ENCODE measurements at places on chromosomes 3 and 15.
A peak's percentile ranks its signal among the peaks of the same experiment; 100 is the strongest.

- peak; percentile 37 for DNase-seq
These were observed 11.1 kb downstream of the DCUN1D1 start for GRCh38 chr3:182969277-182969676.

DNA sequence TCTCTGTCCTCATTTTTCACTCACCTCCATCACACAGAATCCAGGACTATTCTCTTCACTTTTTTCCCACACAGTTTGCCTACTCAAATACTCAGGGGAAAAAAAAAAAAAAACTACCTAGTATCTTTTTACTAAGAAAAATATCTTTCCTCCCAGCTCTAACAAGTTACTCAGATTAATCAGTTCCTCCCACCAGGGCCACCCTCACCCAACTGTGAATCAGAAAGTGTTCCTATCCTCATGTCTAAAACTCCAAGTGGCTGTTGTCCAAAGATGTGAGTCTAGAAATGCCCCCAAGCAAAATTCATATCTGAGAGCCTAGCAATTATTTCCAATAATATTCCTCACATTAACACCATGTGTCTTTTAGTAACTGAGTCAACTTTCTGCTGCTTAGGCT, 268.0 kb downstream of the ERC2 start:
- DNase-seq = no peak

- no peak for DNase-seq
These were observed 755 bp downstream of the PTPN9 start for GRCh38 chr15:75578173-75578947.

DNA sequence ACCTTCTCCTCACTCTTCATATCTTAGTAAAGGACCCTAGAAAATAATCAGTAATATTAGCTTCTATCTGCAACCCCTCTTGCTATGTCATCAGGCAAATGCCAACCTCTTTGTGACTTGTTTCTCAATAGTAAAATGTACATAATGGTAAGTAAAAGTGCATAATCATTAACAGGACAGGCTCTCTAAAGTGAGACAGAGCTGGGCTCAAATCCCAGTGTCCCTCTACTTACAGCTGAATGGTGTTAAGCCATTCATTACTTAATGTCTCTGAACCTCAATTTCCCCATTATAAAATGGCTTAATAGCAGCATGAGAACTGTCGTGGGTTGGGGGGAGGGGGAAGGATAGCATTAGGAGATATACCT, 62.6 kb upstream of the ATP11B start:
- DNase-seq = no peak

DNA sequence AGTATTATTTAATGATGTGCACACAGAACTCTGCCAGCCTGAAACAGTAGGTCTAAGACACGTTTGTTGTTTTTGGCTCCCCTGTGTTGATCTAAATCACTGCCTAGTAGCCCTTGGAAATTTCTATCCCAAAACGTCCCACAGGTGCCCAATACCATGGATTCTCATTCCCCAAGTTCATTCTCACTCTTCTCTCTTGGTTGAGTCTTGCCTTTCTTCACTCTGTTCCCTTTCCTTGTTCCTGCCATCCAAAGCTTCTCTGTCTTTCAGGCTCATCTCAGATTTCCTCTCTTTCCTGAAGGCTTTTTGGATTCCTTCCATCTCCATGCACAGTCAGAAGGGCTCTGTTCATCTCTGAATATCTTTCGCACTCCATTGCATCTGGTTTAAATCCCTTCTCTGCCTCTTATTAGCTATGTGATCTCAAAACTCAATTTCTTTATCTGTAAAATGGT, 54.2 kb downstream of the PPARG start:
- DNase-seq = no peak

DNA sequence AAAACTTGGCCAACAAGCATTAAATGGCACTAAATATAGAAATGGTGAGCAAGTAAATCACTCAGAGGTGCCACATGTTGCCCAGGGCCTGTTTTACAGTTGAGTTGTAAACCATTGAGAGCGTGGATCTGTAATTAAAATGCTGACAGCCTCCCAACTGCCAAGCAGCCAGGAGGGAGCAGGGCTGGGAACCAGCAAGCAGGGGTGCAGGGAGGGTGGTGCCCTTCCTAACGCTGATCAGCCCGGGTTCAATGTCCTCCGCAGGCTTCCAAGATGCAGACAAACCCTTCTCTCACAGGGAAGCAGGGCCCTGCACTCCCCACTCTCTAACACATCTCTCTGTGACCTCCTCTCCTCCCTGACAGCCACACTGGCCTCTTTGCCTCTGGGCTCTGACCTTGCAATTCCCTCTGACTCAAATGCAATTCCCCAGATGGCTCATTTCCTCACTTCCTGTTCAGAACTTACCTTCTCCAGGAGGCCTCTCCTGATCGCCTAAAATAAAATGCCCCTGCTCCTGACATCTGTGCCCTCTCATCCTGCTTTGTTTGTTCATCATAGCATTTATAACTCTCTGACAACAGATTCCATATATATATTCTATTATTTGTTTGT, 40.0 kb downstream of the WNT7A start:
- DNase-seq = no peak

- no peak for DNase-seq
These were observed 16.0 kb downstream of the GPR176 start for GRCh38 chr15:39904115-39904514.

DNA sequence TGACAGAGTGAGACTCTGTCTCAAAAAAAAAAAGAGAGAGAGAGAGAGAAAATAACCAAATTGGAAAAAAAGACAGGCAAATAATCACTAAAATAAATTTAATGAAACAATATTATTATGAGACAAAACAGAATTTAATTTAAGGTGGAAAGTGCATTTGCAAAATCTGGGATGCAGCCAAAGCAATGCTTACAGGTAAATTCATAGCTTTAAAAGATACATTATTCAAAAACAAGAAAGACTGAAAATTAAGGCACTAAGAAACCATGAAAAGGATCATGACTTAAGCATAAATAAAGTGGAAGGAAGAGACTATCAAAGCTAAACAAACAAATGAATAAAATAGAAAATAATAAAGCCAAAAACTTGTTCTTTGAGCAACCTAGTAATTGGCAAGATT, 37.7 kb downstream of the GRIP2 start:
- DNase-seq = no peak

DNA sequence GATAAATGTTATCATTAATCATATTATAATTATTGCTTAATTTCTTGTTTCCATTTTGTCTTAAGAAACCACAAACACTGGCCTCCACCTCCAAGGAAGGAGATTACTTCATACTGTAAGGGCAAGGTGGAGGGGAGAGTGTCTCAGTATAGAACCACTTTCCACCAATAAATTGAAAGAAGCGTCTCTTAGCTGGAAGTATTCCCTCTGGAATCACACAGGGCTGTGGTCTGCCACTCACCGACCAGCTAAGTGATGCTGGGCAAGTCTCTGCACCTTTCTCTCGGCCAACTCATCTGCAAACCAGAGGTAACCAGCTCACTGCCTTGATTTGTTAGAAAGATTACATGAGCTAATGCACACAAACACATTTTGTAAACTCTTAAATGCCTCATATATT, 63.1 kb downstream of the EIF4E3 start:
- DNase-seq = no peak

DNA sequence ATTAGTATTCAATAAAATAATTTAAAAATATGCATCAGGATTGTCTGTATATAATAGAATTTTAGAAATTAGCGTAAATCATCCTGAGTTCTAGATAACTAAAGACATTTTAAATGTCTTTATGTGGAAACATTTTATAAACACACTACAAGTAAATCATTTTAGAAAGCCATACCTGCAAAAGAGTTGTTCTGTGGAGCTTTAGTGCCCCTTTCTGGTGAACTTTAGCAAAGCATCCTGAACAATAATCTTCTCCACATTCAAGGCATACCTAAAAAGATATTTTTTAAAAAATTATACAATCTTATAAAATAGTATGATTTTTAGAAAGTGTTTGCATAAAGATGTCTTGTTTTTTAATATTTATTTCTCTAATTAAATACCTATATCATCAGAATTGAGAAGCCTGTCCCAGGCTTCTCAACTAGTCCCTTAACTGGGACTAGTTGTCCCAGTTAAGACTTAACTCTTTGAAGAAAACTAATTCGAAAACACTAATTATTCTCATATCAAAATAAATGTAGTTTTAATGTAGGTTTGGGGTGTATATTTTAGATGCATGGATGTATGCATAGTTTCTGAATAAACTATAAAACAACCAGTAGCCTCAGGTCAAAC, 29.7 kb downstream of the ZBBX start:
- DNase-seq = no peak

DNA sequence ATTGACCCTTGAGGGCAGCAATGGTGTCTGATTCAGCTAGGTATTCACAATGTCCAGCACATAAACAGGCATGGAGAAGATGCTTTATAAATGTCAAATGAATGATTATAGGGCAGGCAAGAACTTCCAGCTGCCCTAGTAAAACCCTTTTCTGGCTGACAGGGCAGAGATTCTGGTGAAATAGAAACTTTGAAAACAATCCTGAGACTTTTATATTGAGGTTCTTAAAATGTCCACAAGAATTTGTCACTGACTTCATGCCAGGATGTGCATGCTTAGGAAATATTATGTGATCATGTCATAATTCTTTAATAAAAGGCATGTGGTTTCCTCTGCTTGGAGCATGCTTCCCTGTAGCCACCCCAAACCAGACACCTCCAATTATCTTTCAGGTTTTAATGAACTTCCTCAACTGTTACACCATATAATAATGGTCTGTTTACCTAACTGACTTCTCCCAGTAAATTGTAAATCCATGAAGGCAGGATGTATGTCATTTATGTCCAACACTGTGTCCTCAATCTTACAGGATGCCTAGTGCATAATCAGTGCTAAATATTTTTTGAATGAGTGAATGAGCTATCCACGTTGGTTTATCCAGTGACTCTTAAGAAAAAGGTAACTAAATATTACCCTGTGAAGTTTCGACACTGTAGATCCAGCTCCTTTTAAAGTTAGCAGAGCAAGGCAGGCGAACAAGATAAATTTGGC, 43.4 kb upstream of the CLRN1 start:
- DNase-seq = no peak
